ENCODE measurements at places on chromosomes 2 and 18. TPM values are rescaled to one million over a fixed set of nuclear protein-coding genes. Genes with fewer than 3 reads are reported as not detected.

GRCh38 chr2:191678437-191679100, 633 bp downstream of the NABP1 start:
- peaks cover 17% of the 10 kb centered on the region for H3K4me1 ChIP-seq
- peaks cover 23% of the 10 kb centered on the region for H3K36me3 ChIP-seq

The CNDP2 gene
- 67.7 TPM for total RNA-seq

The MYL1 gene
- total RNA-seq: not detected

The DOK6 gene
- total RNA-seq: 0.88 TPM

DNA sequence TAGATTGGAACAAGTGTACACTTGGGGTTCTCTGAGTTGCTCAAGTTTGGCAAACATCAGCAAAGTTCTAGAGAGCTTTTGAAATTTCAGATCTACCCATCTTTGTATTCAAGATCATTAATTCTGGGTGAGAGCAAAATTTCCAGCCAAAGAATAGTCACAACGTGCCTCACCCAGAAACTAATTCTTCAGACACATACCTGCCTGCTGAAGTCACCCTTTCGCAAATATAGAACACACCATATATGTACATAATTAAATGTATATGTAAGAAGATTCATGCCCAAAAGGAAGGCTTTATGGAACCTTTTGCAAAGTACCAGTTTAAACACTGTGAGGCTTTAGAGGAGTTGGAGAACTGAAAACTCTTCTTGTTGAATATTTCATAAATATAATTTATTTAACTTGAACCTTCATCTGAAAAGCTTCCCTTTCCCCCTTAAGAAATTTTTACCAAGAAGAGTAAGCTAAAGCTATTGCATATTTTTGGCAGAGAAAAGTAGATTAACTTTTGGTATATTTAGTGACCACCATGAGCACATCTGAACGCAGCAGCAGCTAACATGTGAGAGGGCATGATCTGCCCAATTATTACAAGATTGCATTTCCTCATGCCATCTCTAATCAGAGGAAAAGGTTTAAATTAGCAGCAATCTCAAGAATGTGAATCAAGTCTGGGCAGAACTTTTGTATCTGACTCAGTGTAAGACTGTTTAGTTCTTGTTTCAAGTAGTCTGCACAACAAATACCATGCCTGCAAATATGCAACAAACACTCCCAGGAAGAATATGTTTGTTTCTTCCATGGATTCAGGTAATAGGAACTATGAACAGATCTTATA, 8.2 kb downstream of the RND3 start:
- H3K27me3 ChIP-seq: no peaks in the 10 kb centered on the region
- H3K4me1 ChIP-seq: peaks cover 18% of the 10 kb centered on the region
- H3K4me3 ChIP-seq: peak overlapping the region; percentile 11
- DNase-seq: no peak
- peak overlapping the region; percentile 98 for H3K27ac ChIP-seq

GRCh38 chr18:9682572-9682971, 25.5 kb upstream of the RAB31 start:
- H3K36me3 ChIP-seq: no peaks in the 10 kb centered on the region
- no peak overlapping the region for H3K27ac ChIP-seq
- H3K4me1 ChIP-seq: peaks cover 15% of the 10 kb centered on the region
- H3K27me3 ChIP-seq: no peaks in the 10 kb centered on the region

- H3K4me1 ChIP-seq: no peaks in the 10 kb centered on the region
- DNase-seq: no peak
- H3K27ac ChIP-seq: no peak overlapping the region
- H3K27me3 ChIP-seq: no peaks in the 10 kb centered on the region
- H3K4me3 ChIP-seq: no peak overlapping the region
- H3K36me3 ChIP-seq: no peaks in the 10 kb centered on the region
These were observed 402.3 kb downstream of the TGIF1 start for GRCh38 chr18:3852321-3852720.

GRCh38 chr18:27382567-27383216, 197.6 kb upstream of the CHST9 start:
- H3K27ac ChIP-seq: no peak overlapping the region
- H3K4me1 ChIP-seq: no peaks in the 10 kb centered on the region
- H3K4me3 ChIP-seq: no peak overlapping the region
- H3K27me3 ChIP-seq: no peaks in the 10 kb centered on the region
- no peak for DNase-seq

The SESTD1 gene
- total RNA-seq: 5.0 TPM

The CFAP65 gene
- not detected for total RNA-seq

- no peaks in the 10 kb centered on the region for H3K27me3 ChIP-seq
- no peaks in the 10 kb centered on the region for H3K36me3 ChIP-seq
- no peaks in the 10 kb centered on the region for H3K4me1 ChIP-seq
- H3K27ac ChIP-seq: no peak overlapping the region
- DNase-seq: no peak
These were observed 496.1 kb downstream of the TSN start for GRCh38 chr2:122251566-122251965.

DNA sequence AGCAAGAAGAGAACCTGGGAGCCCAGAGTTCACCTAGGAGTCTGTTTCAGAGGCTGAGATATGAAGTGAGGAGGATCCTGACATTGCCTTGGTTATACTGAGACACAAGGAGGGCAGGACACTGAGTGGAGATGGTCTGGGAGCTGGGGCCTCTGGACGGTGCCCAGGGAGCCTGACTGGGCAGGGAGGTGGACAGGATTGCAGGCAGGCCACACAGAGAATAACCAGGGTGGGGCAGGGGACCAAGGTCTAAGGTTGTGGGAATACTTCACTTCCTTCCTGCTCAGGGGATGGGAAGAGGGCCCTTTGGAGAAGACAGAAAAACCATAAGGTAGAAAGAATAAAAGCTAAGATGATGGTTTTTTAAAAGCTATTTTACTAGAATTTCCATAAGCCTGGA, 18.7 kb downstream of the EDAR start:
- DNase-seq: no peak
- H3K4me1 ChIP-seq: peaks cover 85% of the 10 kb centered on the region
- no peaks in the 10 kb centered on the region for H3K36me3 ChIP-seq
- peak overlapping the region; percentile 90 for H3K27ac ChIP-seq
- H3K4me3 ChIP-seq: no peak overlapping the region

All from esophagus squamous epithelium (tissue), 5 donors.